A172 (cell line): ENCODE measurements at places on chromosomes 3 and 15.

DNA sequence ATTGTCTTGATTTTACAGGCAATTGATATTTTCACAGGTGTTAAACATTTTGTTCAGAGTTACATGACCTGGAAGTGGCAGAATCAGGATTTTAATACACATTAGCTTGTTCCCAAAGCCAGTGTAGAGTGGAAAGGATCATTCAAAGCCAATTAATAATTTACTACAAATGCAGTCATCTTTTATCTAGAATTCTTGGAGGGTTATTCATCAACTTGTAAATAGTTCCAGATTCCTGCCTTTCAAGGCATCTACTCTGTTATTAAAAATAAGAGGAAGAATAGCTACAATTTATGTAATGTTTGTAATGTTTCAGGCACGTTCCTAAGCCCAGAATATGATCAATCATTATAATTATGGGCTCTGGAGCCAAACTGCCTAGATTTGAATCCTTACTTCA lies 358.5 kb downstream of the ZNF385D start:
- no peak for DNase-seq

GRCh38 chr15:20642054-20642767 lies 100.6 kb upstream of the GOLGA6L6 start:
- DNase-seq: no peak

GRCh38 chr3:171173736-171174135 lies 147.2 kb upstream of the SLC2A2 start:
- peak; percentile 53 for DNase-seq

- no peak for DNase-seq
Measured at GRCh38 chr15:77038312-77039216, 32.3 kb downstream of the TSPAN3 start.

DNA sequence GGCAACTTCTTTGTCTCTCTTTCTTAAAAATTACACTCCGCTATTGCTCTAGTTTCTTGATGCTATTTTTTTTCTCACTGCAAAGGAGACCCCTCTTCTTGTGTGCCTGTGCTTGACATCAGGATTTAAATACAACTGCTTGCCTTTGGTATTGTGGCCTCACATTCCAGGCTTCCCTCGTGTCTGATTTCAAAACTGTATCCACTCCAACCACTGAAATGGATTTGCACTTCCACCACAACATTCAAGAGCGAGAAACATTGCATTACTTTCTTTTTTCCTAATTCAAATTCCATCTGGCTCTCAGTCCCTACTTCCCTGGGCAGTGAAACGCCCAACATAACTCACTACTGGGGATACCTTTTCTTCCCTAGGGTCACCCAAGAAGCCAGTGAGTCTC lies 50.4 kb upstream of the PXYLP1 start:
- DNase-seq: no peak

GRCh38 chr15:81851325-81851724 lies 194.5 kb downstream of the MEX3B start:
- DNase-seq: no peak

DNA sequence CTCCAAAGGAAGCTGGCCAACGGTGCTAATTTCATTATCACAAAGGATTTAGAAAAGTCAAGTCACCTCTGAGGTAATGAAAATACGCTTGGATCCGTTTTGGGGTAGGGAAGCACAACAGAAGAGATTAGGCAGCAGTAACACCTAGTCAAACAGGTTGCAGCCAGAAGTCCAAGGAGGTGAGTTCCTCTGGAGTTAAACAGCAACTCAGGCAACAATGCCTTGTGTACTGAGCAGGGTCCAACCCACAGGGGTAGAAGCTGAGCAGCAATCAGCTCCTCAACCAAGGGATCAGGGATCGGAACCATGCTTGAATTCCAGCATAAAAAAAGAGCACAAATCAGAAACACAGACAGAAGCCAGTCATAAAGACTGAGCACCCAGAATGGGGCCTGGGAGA lies 88.1 kb upstream of the SPRED1 start:
- DNase-seq: no peak

- DNase-seq: no peak
Measured at GRCh38 chr15:63519041-63519440, 14.6 kb downstream of the USP3 start.

GRCh38 chr3:154137036-154137435 lies 15.8 kb downstream of the ARHGEF26 start:
- DNase-seq: no peak

DNA sequence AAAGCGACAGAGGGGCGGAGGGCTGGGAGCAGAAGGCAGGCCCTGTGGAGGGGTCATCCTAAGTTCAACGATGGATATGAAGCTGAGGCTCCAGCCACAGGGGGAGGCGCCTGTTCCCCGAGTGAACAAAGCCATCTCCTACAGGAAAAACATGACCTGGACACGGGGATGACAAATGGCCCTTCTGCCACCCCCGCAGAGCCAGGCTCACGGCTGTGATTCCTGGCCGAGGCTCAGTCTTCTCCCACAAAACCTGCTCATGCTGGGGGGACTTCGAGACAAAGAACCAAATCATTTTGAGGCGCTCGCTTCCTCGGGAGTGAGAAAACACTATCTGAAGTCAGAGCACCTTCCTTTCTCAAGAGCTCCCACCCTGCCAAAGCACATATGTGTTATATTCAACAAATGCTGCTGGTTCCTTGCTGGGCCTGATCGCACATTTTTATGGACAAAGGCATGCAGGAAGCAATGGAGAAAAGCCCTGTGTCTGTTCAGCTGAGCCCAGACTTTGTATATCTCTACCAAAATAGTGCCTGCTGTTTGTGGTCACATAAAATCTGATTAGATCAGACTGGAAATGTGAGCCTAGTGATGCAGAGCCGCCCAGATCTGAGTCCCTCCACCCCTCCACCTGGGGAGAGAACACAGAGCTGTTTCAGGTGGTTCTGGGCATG lies 5.6 kb downstream of the RBP1 start:
- peak; percentile 64 for DNase-seq

DNA sequence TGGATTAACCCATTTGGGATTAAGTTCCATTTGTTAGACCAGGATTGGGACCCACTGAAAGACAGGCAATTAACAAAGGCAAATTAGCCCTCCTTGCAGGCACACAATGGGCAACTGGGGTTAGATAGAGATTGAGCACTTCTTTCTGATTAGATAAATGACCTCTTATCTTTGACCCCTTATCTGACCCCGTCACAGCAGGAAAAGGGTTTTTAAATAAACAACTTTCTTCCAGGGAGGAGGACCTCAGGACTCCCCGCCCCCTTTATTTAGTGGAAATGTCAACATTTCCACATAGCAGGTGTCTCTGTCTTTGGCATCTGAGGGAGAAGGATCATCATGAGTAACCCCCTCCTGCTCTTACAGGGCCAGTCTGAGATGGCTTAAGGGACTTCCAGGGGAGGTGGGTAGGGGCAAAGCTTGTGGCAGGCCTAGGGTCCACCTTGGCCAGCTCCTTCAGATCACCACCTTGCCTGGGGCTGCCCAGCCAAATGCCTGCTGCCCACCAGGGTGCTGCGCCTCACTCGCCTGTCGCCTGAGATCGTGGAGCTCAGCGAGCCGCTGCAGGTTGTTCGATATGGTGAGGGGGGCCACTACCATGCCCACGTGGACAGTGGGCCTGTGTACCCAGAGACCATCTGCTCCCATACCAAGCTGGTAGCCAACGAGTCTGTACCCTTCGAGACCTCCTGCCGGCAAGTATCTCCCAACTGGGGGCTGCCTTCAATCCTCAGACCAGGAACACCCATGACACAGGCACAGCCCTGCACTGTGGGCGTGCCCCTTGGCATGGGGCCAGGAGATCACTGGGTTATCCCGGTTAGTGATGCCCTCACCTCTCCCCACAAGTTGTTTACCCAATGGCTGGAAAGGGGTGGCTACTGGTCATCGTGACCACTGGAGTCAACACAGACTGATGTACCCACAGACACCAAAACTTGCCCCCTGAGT lies 2.6 kb upstream of the WDR6 start:
- no peak for DNase-seq

DNA sequence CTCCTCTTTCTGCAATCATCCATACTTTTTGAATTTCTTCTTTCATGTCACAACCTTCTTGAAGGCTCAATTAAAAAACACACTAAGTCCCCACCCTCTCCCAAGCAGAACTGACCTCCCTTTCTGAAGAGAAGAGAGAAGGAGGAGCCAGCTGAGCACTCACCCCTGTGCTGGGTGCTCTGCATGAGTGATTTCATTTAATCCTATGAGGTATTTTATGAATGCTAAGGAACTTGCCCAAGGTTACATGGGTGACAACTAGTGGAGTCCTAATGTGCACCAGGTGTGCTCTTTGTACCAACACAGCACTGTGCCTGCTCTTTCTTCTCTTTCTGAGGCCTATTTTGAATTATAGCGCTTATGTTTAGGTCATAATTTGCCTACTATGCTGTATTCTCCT lies 135.6 kb downstream of the DUT start:
- no peak for DNase-seq

GRCh38 chr3:184894051-184894450 lies 82.1 kb downstream of the VPS8 start:
- no peak for DNase-seq

- DNase-seq: no peak
Measured at GRCh38 chr3:34357461-34357860, 559.0 kb downstream of the PDCD6IP start.

GRCh38 chr3:152051501-152052404 lies 178.3 kb downstream of the SUCNR1 start:
- DNase-seq: no peak

GRCh38 chr15:68768321-68768720 lies 52.4 kb downstream of the ANP32A start:
- DNase-seq: peak; percentile 14

GRCh38 chr3:35777065-35777464 lies 137.7 kb downstream of the ARPP21 start:
- DNase-seq: no peak

DNA sequence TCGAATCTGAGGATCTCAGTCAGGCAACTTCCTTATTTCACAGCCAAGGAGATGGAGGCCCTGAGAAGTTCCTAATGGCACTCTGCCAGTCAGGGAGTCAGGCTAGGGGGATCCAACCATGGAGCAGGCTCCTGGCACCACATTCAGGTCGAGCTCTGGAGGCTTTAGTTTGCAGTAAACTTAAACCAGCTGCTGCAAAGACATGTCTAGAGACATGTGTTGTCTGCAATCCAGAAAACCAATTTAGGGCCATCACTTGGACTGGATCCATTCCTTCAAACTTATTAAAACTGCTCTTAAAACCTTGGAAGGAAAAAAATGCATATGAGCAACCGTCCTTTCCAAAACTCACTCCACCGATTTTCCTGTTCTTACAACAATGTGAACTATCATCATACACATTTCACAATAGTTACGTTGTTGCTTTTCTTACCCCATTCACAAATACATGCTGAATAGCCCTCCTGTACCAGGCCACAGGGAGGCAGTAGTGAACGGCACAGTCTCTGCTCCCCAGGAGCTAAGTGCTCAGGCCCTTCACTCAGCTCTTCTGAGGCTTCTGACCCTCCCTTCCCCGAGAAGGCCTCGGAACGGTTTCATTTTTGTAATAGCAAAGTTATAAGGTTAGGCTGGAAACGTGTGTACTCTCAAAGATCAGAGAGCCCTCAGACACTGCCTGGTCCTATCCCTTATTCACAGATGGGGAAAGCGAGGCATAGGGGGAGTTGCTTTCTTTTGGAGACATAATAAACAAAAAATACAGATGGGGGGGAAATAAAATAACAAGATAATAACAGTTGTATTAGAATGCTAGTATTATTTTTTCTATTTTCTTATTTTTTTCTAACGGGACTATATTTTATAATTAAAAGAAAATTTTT lies 20.1 kb downstream of the RFT1 start:
- DNase-seq: no peak

- no peak for DNase-seq
Measured at GRCh38 chr3:128484404-128485281, 8.4 kb downstream of the GATA2 start.

DNA sequence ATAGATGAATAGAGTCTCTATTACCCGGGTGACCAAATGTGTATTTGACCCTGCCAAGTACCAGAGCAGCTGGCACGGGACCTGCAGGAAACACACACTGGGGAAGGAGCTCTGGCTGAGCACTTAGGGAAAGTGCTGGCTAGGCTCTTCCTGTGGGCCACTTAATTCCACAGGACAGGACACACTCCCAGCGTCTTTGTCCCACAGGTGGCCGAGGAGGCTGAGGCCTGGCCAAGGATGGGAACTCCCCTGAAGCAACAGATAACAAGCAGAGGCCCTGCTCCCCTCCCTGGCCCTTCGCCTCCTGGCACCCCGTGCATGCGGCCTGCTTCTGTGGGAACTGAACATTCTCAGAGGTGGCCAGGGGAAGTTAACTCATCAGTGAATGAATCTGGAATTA lies 180.8 kb downstream of the ATP10A start:
- DNase-seq: no peak

- peak; percentile 31 for DNase-seq
Measured at GRCh38 chr15:73631915-73632669, 1.1 kb downstream of the NPTN start.

GRCh38 chr3:16085410-16085809 lies 89.1 kb upstream of the GALNT15 start:
- no peak for DNase-seq

DNA sequence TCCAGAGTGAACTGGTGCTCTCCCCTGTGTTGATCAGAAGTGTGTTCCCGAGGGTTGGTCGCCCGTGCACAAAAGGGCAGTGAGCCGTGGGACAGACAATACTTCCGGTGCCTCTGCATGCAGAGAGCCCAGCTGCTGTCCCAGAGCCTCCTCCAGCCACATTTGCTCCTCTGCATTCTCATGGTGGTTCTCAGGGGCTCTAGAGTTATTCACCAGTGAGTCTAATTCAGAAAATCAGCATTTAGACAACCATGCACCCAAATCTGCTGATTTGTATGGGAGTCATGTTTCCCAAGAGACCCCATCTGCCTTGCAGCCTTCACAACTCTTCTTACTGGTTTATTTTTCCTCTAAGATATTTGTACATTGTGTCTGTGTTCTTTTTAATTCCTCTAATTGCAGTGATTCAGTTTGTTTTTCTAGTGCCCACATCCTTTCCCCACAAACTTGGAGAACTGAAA lies 107.0 kb upstream of the SPRED1 start:
- DNase-seq: no peak

DNA sequence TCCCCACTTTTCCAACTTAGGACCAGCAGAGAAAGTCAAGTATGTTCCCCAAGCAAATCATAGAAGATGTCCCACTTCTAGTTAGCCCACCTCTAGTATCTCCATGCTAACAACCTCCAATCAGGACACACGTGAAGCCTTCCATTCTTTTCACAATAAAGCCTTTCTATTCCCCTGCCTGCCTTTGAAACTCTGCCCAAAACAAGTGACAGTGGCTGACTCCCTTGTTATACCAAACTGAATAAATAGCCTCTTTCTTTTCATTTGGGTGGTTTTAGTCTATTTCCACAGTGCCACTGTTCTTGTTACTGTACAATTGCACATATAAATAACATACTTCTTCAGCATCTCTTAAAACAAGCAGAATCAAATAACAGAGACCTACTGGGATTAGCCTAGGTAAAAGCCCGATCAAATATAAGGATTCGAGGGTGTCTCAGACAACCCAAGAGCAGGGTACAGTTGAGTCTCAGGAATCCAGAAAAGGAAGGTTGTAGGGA lies 118.0 kb upstream of the NPHP3 start:
- no peak for DNase-seq
